Trophoblast cell (in vitro differentiated cells and primary cell): ENCODE measurements at places on chromosomes 5 and 9.

DNA sequence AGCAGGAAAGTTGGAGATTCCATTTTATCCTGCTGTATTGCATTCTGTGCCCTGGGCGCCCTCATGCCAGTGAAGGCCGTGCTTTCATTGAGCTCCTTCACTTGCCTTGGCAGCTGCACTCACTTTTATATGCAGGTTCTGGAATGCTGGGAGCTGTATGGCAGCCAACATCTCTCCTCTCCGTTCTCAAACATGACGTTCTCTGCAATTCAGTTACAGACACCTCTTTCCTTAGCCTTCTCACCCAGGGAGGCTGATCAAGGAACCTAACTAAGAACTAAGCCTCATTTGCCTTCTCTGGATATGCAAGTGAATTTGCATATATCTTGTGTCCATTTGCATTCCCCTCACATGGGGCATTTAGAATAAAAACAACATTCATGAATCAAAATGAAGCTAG, 29.4 kb upstream of the PURA start:
- no peak for DNase-seq

- DNase-seq: peak; percentile 15
Measured at GRCh38 chr5:112914584-112914983, 7.4 kb downstream of the REEP5 start.

DNA sequence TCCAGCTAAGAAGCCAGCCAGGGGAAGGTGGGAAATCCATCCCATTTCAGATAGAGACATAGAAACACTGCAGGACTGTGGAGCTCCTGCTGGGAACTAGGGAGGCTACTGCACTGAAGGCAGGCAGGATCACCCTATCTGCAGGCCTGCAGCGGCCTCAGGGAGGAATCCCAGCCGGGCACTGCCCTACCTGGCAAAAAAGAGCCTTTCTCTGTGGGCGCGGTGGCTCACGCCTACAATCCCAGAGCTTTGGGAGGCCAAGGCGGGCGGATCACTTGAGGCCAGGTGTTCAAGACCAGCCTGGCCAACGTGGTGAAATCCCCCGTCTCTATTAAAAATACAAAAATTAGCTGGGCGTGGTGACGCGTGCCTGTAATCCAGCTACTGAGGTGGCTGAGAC, 71.4 kb upstream of the PHYKPL start:
- no peak for DNase-seq

DNA sequence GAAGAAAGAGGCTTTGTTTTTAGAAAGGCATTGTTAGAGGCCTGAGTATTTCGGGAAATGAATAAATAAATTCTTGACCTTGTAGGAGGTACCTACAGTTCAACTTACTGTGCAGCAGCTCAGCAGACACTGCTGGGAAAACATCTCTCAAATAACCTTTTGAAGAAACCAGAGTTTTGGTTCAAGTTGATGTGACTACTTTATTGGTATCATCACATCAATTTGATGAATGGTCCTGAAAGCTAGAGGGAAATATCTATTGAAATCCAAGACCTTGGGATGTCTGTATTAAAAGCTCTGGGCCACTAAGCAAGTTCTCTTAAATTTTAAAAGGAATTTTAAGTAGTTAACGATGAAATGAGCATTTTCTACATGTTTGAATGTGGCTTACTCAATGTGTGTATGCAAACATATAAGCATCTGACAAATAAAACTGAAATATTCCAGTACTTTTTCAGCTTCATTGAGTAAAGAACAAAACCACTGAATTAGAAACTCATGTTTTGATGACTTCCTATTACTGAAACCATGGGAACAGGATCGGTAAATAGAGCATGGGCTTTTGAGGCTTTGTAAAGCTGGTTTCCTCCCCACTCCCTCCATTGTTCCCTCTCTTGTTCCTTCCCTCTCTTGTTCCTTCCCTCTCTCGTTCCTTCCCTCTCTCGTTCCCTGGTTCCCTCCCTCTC, 36.7 kb downstream of the SLC27A6 start:
- DNase-seq: no peak

GRCh38 chr5:148685520-148686134, 31.3 kb upstream of the HTR4 start:
- no peak for DNase-seq

GRCh38 chr9:129252937-129253802, 75.1 kb upstream of the IER5L start:
- no peak for DNase-seq

- no peak for DNase-seq
Measured at GRCh38 chr9:70959366-70959765, 162.1 kb downstream of the TRPM3 start.

GRCh38 chr5:138610918-138611677, 35.9 kb upstream of the HSPA9 start:
- no peak for DNase-seq

DNA sequence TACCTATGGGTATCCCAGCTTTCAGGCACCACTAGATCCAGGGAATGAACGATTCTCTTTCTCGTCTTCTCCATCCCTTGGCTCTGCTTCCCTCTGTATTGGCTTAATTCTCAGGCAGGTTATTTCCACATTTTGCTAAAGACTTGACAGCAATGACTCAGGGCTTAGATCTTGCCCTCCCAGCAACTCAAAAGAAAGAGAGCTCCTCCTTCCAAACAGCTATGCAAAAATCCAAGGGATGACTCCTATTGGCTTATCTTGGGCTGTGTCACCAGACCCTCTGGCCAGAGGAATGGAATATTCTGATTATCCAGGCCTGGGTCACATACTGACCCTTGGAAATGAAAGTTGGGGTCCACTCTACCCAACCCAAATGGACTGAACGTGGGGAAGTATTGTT, 270.2 kb downstream of the NTRK2 start:
- peak; percentile 47 for DNase-seq

- DNase-seq: no peak
Measured at GRCh38 chr5:104045987-104046386, 483.4 kb upstream of the NUDT12 start.

GRCh38 chr9:92711146-92711545, 41.2 kb upstream of the IPPK start:
- DNase-seq: no peak

GRCh38 chr9:84856181-84856632, 186.7 kb downstream of the NTRK2 start:
- no peak for DNase-seq
